ENCODE measurements at places on chromosomes 1 and 21.

- DNase-seq, result no peak
Observed at GRCh38 chr1:60865166-60865565, 217.2 kb upstream of the NFIA start.

DNA sequence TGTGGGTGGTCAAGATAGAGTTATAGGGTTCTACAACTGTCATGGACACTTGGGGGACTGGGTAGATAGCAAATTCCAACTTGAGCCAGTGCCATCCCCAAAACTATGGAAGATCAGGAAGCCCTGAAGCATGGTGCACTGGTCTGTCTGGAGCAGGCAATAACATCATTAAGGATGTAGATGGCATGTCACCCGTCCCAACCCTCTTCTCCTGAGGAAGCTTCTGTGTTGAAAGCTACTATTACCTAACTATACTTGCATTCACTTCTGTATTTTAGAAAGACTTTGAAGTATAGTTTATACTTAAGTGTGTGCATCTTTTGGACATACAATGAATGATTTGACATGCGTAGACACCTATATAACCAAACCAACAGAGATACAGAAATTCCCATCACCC is 32.9 kb downstream of the RABIF start:
- no peak for DNase-seq

GRCh38 chr1:216881695-216882094 is 158.5 kb upstream of the ESRRG start:
- DNase-seq, result no peak

- no peak for DNase-seq
Observed at GRCh38 chr1:168129933-168130332, 6.8 kb downstream of the GPR161 start.

DNA sequence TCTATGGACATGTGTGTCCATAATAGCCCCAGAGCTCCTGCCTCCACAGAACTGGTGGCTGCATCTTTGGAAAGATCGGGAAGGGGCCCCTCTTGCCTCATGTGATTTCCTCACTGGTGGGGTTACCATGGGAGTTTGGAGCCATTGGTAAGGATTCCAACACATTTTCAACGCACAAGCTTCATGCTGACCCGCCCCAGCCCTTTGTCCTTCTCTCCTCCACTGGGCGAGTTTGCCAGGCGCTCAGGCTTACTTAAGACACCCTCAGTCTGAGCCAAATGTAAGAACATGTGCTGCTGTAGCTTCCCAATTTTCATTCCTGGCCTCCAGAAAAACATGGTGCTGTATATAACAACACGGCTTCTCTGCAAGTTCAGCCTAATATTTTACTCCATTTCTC is 72.4 kb downstream of the ATP5PO start:
- no peak for DNase-seq

Data from stimulated activated CD8-positive, alpha-beta memory T cell treated with anti-CD3 and anti-CD28 coated beads, Interleukin-15, amount 100 ng/mL, for 4 hours (primary cell).